ENCODE measurements at places on chromosomes 4 and X.

DNA sequence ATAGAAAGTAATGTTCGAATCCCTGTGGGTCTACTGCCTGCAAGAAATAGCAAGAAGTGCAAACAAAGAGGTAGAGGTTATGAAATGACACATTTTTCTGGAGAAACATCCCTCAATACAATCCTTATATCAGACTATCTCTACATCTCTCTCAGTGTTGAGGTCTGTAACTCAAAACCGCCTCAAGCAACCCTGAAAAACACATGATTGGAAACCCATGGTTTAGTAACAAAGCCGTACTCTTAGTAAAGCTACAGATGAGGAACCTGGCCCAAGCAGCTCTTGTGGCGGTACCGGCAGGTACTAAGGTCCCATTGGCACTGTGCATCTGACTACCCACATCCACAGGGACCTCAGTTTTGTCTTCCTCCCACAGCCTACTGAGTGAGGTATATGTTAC, 53.9 kb downstream of the IRF2 start:
- DNase-seq, result no peak

GRCh38 chrX:139949703-139950102, 15.6 kb downstream of the CXorf66 start:
- DNase-seq, result no peak

DNA sequence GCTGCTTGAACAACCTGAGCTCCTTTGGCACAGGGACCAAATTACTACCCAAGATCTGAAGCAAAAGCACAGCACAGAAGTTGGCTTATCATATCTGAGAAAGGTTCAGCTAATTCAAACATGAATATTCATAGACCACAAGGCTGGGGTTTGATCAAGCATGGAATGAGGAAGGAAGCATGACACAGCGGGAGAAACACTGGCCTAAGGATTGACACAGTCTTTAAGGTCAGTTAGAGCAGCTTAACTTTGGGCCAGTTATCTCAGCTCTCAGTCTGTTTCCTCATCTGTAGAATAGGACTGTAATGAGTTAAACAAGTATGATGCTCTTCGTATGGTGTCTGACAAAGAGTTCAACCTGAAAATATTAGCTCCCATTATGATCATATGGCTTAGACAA, 88.5 kb upstream of the CBR4 start:
- DNase-seq, result peak; percentile 43

GRCh38 chr4:132614682-132615081, 534.4 kb upstream of the PCDH10 start:
- DNase-seq, result peak; percentile 20

DNA sequence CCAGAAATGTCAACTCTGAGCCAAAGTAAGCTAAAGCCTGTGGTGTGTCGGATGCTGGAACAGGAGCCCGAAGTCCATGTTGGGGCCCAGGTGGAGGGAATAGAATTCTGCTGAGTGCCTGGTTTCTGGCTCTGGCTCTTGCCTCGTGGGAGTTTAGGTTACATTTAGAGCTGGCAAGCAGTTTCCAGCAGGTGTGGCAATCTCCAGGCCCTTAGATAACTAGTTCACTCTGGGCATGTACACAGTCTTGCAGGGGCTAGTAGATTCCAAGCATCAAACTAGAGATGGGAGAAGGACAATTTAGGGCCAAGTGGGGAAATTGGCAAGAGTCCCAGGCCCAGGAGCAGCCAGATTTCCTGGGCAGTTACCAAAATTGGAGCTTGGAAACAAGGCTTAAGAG, 56.3 kb upstream of the STOX2 start:
- no peak for DNase-seq

- peak; percentile 33 for DNase-seq
Observed at GRCh38 chrX:3520982-3521381, 174.5 kb upstream of the MXRA5 start.

DNA sequence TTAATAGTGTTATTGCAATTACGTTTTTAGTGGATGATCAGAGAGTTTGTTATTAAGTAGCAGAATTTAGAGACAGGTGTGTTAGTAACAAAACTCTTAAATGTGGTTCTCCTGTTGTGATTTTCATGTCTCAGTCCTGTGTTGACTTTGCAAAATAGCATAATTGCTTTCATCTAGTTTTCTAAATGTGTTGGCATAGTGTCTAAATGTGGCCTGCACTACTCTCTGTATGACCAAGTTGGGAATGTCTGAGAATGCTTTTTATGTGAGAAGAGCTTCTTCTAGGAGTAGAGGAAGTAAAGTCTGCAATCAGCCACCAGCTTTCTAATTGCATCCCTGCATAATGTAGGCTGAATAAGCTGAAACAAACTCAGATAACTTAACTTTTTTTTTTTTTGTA, 158.6 kb upstream of the FAT1 start:
- no peak for DNase-seq

DNA sequence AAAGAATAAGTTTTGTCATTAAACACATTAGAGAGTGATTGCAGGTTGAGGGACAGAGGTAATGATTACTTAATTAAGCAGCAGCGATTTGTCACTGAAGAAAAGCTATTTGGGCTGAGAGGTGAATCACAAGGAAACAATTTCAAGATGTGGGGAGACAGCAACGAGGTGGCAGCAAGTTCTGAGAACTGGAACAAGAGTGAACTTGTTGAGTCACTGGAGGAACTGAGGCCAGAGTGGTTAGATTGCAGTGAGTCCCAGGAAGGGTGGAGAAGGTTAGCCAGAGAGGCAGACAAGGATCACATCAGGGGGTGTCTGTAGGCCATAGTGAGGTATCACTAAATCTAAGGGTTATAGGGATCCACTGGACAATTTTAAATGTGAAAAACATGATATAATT, 57.9 kb upstream of the TMPRSS11A start:
- DNase-seq, result peak; percentile 40

- peak; percentile 44 for DNase-seq
Observed at GRCh38 chr4:169030562-169030982, 20.5 kb upstream of the CBR4 start.
